Right ventricle myocardium superior (tissue), 1 donor: ENCODE measurements at places on chromosomes 3 and 15.
A peak's percentile ranks its signal among the peaks of the same experiment; 100 is the strongest.

DNA sequence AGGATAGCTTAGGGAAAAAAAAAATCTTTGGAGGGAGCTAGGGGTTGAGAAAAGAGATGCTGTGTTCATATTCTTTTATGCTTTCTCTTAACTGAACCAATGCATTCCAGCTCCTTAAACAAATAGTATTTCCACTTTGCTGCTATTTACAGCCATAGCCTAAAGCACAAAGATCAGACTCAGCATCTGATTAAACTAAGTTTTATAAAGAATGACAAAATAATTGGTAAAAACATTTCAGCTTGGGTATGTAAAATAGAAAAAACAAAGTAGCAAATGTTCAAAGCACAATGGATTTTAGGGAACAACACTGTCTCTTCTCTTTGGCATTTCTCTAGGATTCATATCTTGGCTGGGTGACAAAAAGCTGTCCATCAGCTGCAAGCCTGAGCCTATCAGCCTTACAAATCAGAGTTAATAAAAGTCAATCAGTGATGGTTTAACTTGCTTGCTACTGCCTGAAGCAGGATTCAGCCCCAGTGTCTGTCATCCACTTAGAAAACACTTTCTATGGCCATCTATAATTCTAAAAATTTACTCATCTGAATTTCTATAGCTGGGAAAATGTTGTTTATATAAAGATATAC is 232.1 kb upstream of the CDIN1 start:
- DNase-seq, result no peak

GRCh38 chr15:51403072-51403878 is 61.8 kb downstream of the GLDN start:
- no peak for DNase-seq

GRCh38 chr15:39892418-39892817 is 27.6 kb downstream of the GPR176 start:
- no peak for DNase-seq

DNA sequence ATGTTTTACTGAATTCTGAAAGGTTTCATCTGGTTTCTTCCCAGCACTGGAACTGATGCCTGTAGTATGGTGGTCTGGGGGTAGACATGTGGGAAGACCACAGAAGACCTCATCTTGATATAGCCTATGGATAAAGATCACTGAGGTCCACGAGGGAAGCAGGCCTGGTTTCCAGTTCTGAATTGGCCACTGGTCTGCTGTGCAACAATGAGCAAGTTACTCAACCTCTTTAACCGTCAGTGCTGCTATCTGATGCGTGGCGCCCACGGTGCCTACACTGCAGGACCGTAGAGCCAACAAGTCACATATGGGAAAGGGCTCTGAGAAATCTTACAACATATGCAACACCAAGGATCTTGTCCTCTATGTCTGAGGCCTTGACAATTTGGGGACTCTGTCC is 13.3 kb downstream of the TLE3 start:
- DNase-seq, result no peak

- no peak for DNase-seq
These were observed 68.6 kb downstream of the ZNF621 start for GRCh38 chr3:40593351-40593750.

DNA sequence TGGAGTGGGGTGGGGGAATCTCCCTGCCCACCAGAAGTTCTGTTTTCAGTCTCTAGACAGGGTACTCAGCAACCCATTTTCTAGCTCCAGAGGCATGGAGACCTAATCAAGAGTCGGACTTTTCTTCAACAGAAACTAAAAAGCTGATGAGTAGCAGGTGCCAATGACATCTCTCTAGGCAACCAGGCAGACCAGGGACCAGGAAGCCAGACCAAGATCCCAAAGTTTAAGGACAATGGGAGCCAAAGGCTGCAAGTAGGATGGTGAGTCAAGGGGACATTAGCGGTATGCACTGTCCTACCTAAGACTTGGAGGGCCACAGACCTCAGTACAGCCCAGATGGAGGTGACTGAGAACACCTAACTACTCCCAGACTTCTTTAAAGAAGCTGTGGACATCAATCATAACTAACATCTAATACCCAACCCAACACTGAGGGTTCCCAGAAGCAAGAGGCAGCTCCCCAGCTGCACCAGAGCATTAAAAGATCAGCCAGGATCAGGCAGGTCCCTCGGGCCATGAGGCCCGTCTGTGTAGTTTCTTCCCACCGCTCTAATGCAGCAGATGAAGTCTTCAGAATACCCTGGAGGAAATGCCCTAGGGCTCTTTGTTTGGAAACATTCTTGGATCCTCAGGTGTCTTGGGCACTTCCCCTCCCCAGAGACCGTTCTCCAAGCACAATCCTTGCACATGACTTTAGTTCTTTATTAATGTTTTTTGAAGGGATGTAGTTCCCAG is 979 bp downstream of the CCDC71 start:
- no peak for DNase-seq

GRCh38 chr3:22453906-22454535 is 703.0 kb upstream of the ZNF385D start:
- no peak for DNase-seq

- DNase-seq, result no peak
These were observed 1.1 kb downstream of the TM4SF18 start for GRCh38 chr3:149332227-149332765.

DNA sequence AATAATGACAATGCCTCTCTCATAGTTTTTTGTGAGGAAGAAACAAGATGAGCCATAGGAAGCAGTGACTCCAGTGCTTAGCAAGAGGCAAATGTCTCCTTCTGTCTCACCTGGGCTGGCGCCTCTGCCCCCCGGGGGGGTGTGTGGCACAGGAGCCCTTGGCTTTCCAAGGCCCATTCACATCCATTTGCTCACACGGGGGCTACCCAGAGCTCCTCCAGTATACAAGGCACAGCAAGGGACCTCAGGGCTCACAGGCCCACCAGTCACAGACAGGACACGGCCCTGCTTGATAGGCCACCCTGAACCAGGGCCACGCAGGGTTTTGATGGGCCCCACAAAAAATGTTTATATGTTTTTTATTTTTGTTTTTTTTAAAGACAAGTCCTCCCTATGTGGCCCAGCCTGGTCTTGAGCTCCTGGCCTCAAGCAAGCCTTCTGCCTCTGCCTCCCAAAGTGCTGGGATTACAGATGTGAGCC is 21.9 kb upstream of the EHD4 start:
- DNase-seq, result no peak

DNA sequence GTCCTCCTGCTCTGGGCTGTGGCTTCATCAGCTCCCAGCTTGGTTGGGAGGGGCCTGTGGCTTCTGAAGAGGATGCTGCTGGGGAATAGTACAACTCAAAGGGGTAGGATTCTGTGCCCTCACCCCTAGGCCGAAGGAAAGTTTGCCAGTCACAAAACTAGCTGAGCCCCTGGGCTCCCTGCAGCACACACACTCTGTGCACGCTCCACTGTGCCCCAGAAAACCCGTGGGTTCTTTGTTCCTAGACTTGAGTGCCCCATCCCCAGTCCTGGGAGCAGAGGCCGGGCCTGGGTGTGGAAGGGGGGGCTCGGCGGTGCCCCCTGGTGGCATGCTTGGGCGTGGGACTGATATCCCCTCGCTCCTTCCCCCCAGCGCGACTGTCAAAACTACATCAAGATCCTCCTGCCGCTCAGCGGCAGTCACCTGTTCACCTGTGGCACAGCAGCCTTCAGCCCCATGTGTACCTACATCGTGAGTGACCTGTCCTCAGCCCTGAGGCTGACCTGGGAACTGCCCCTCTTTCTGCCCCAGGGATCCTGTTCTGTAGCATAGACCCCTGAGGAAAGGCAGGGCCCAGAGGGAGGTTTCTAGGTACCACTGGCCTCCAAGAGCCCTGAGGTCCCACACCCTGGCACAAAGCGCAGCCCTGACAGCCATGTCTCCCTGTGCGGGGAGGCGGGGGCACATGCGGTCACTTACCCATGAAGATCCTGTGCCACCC is 14.2 kb downstream of the CIB1 start:
- DNase-seq, result peak; percentile 71

GRCh38 chr15:39781147-39781966 is 1.3 kb downstream of the FSIP1 start:
- DNase-seq, result no peak

DNA sequence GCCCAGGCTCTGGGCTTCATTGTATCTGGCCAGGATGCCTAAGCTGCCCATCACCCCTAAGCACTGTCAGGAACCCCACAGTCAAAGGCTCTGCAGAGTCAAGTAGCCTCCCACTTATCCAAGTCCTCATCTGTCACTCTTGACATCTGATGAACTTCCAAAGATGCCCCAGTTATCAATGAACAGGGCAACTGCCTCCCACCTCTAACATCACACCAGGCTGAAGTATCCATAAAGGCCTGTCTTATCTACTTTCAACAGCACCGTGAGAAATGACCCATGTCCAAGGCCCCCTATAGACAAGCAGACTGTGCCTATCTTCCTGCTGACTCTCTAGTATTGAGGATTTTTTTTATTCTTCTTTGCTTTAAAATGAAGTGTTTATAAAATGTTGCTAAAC is 56.4 kb downstream of the TRIM69 start:
- no peak for DNase-seq

- DNase-seq, result no peak
These were observed 21.5 kb upstream of the CPNE9 start for GRCh38 chr3:9682096-9682495.

- DNase-seq, result no peak
These were observed 7.7 kb downstream of the SELENOT start for GRCh38 chr3:150610785-150611184.

DNA sequence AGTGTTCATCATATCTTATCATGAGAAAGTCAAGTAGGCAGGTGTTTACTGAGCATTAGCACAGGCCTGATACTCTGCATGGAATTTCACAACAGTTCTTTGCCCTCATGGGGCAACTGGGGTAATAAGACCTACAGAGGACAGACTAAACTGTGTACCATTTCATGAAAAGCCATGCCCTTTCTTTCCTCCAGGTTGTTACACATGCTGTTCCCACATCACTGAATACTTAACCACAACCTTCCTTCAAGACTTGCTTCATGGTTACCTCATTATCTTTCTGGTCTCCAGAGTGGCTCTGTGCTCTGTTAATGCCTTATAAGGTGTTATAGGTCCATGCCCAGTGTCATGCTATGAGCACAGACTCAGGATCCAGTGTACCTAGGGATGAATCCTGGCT is 28.2 kb upstream of the RSL24D1 start:
- DNase-seq, result no peak

- no peak for DNase-seq
These were observed 150.0 kb downstream of the CLSTN2 start for GRCh38 chr3:140085001-140085400.

- DNase-seq, result no peak
These were observed 12.3 kb upstream of the CD200 start for GRCh38 chr3:112320691-112321090.

DNA sequence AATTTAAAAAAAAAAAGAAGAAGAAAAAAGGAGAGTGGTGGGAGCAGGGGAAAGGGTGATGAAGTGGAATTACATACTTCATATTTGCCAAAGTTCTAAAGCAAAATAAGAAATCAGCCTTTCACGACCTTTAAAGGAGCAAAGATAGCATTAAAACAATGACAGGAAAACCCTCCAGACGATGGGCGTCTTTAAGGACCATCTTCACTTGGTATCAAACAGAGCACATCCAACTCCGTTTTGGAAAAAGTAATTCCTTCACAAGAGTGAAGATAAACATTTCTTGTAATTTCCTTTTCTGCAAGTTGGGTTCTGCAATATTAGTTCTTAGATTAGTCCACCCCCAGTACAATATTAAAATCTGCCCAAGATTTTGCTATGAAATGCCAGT is 32.8 kb downstream of the FRMD4B start:
- DNase-seq, result no peak

DNA sequence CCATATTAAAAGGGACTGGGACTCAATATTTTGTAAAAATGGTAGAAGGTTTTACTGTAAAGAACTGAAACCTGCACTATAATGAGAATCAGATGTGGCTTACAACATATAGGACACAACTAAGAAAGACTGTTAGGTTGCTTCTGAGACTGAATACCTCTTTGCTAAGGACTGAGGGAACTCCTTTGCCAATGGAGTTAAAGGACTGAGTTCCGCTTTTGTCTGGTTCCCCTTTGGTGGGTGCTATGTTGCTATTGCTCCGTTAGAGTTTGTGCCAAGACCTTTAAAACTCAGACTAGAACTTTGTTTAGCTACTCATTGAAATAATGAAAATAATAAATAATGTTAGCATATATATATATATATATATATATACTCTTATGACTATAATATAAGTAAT is 147.8 kb upstream of the KCNMB2 start:
- no peak for DNase-seq

DNA sequence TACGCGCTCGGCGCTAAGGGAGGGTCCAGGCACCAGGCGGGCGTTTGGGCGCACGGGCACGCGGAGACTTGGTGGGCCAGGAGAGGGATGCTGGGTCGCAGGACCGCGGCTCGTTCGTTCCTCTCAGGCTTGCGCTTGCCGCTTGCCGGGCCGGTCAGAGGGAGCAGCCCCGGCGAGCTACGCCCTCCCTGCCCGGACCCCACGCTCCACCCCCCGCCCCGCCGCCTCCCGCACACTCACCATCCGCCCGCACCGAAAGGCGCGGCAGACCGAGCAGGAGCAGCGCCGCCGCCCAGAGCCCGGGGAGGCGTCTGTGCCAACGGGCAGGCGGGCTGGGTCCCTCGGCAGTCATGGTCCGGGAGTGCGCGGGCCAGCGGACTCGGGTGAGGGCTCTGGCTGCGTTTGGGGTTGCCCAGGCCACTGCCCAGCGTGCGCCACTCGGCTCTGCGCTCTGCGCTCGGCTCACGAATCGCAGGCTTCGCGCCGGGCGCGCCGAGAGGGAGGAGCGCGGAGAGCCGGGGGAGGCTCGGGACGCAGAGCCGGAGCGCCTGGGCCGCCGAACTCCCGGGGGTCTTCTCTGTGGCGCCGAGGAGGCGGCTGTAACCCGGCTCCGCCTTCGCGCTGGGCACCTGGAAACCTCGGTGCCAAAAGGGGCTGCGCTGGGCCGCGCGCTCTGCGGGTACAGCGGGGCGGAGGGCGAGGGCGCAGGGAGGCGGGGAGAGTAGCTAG is at the start of gene SUSD5:
TSS of gene SUSD5 (minus strand) at position 365 of the 729 bp plus-strand sequence. CDS start at position 352, 13 bp downstream.
- DNase-seq, result no peak
